ENCODE measurements at places on chromosomes 16 and 17.
A peak's percentile ranks its signal among the peaks of the same experiment; 100 is the strongest.

- DNase-seq, result no peak
Observed at GRCh38 chr17:46935658-46936266, 12.8 kb downstream of the GOSR2 start.

DNA sequence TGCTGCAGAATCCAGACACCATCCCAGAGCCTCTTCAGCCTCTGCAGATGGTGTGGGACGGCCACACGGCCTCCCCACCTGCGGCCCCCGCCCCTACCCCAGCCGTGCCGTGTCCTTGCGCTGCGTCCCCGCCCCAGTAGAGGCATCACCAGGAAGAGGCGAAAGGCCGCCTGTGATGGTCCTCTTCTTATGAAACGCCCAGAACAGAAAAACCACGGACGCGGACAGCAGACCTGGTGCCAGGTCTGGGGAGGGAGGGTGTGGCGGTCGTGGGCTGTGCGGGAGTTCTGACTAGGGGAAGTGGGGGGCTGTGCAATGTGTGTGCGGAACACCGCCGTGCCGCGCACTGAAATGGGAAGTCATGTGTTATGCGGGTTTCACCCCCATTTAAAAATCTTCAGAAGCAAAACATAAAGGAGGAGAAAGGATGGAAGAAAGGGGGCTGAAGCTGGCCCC is 25.5 kb downstream of the ACSF3 start:
- DNase-seq, result no peak

GRCh38 chr17:7636163-7636562 is 6.2 kb downstream of the SHBG start:
- no peak for DNase-seq

- DNase-seq, result no peak
Observed at GRCh38 chr17:50112694-50113093, 17.3 kb downstream of the SAMD14 start.

GRCh38 chr17:49931416-49932137 is 37.4 kb upstream of the DLX4 start:
- no peak for DNase-seq

GRCh38 chr17:15247891-15248529 is 17.1 kb downstream of the PMP22 start:
- DNase-seq, result peak; percentile 70

DNA sequence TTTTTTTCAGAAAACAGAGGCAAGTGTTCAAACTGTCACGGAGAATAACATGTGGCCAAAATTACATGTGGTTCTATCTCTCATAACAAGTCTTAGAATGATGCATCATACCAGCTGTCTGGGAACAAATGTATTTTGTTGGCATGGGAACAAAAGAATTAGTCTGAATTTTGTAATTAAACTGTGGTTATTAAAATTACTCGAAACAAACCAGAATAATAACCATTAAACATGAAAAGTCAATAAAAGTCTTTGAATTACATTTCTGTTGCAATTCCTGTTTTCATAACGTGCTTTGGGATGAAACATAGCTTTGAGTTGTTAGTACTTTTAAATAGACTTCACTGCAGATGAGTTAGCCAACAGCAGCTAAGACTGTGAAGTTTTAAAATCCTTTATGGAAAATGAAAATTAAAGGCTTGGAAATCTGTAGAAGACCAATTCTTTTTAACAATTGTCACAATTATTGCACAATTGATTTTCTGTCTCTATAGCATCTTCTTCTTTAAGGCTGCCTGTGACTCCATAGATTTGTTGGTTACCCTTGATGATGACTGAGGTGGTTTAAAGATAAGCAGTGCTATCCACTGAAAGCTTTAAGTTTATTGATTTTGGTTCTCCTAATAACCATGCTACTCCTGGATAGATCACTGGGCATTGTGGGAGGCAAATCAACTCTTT is 117.9 kb upstream of the AXIN2 start:
- no peak for DNase-seq

- no peak for DNase-seq
Observed at GRCh38 chr16:84119368-84119767, 2.6 kb upstream of the MBTPS1 start.

- no peak for DNase-seq
Observed at GRCh38 chr17:61475726-61476125, 23.5 kb downstream of the TBX4 start.

- DNase-seq, result no peak
Observed at GRCh38 chr17:49616601-49617131, 41.0 kb downstream of the NXPH3 start.

- DNase-seq, result no peak
Observed at GRCh38 chr16:35339337-35339736, 1879.9 kb downstream of the TP53TG3F start.

DNA sequence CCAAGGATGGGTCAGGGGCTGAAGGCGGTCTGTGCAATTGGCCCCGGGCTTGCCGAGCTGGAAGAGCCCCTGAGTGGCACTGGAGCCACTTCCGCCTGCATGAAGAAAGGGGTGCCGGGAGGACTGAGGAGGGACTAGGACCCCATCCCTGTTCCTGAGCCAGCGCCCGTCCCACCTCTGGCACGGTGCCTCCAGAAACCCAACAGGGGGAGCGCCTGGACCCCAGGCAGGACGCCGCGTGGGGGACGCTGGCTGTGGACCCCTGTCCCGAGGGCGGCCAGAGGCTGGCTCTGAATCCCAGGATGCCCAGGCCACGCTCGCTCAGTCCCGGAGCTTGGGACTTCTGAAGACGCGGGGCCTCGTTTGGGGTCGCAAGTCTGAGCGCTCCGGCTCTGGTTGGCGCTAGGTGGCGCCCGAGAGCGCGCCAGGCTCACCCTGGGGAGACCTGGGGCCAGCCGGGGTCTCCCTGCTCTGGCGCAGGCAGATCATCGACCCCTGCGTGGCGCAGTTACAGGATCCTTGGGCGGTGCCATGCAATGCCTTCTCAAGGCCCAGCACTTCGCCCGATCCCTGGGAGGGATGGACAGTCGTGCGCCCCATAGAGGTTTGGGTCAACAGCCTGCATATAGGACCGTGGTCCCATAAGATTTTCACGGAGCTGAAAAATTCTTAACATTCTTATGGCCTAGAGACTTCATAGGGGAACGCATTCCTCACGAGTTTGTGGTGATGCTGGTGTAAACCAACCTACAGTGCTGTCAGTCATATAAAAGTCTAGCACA is 58.5 kb upstream of the CREBBP start:
- peak; percentile 96 for DNase-seq

GRCh38 chr16:73505577-73505976 is 457.6 kb upstream of the ZFHX3 start:
- no peak for DNase-seq

DNA sequence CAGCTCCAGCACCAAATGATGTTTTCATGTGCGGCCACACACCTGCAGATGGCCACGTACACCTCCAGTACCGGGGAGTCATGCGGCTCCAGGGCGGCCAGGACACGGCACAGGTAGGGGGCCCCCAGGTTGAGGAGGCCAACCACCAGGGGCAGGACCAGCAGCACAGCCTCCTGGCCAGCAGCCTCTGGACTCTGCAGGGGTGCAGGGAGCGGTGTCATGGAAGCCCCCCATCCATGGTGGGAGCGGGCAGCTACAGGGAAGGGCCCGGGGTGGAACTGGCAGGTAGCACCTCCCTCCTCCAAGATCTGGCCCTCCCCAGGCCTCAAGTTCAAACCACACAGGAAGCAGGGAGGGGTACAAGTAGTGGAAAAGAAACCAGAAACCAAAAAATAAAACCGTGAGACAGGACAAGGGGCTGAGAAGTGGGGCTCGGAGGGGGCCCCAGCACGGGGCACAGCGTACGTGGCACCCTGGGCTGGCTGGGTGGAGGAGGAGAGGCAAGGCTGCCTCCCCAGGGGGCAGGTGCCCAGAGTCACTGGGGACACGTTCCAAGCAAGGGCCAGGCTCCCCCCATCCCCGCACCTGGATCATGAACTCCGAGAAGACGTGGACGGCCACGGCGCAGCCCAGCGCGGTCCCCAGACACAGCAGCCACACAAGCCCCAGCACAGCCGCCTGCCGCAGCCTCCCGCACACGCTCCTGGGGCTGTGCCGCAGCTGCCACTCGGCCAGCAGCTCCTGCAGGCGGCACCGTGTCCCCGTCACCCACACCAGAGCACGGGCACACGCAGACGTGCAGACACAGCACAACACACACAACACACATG is 7.4 kb downstream of the TMC6 start:
- no peak for DNase-seq

DNA sequence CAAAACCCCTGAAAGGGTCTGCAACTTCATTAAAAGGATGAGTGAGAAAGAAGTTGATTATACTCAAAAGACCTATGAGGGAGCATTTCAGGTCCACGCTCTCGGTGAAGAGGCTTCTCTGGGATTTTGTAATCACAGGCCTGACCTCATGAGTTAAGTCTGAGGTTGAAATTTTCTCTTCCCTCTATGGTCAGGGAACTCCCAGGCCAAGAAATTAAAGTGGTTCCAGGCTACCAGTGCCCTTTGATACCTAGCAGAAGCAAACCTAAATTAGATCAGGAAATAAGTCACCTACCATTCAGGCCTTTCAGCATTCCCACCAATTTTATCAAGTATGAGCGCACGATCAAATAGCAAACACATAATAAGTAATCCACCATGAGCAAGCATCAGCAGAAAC is 27.9 kb downstream of the MBTD1 start:
- no peak for DNase-seq

DNA sequence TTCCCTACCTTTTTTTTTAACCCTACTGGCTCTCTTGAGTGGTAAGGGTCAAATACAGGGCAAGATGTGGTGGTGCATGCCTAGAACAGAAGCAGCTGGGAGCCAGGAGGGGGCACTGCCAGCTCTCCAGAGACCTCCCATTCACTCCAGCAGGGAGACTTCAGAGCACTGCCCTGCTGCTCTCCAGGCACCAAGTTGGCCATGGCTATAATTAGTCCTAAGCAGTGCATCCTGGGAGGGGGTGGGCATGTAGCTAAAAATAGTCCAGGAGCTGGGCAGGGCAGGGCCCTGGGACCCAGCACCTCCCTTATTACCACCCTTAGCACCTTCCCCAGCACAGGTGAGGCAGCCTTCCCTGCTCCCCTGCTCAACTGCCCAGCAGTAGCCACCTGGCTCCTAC is 3.5 kb downstream of the CORO6 start:
- peak; percentile 32 for DNase-seq

GRCh38 chr16:11205065-11205699 is 50.8 kb downstream of the SOCS1 start:
- no peak for DNase-seq

GRCh38 chr16:88550246-88550661 is 19.9 kb upstream of the ZC3H18 start:
- no peak for DNase-seq

DNA sequence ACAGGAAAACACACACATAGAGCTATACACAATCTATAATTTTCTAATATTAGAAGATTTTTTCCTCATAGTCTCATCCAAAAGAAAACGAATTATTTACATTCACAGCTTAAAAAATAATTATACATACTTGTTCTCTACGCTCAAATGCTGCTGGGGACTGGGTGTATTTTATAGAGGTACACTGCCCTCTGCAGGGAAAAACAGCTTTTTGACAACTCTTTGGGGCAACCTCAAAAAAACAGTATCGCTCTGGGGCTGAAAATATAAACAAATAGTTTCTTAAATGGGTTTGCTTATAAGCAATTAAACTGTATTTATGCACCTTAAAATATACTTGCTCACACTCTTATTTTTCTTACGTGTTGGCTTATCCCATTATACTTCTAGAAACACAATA is 261.8 kb upstream of the PSMD7 start:
- DNase-seq, result peak; percentile 27

GRCh38 chr17:67648032-67648905 is 69.5 kb upstream of the NOL11 start:
- DNase-seq, result no peak

GRCh38 chr17:48295362-48296288 is 134.4 kb downstream of the SKAP1 start:
- DNase-seq, result no peak

DNA sequence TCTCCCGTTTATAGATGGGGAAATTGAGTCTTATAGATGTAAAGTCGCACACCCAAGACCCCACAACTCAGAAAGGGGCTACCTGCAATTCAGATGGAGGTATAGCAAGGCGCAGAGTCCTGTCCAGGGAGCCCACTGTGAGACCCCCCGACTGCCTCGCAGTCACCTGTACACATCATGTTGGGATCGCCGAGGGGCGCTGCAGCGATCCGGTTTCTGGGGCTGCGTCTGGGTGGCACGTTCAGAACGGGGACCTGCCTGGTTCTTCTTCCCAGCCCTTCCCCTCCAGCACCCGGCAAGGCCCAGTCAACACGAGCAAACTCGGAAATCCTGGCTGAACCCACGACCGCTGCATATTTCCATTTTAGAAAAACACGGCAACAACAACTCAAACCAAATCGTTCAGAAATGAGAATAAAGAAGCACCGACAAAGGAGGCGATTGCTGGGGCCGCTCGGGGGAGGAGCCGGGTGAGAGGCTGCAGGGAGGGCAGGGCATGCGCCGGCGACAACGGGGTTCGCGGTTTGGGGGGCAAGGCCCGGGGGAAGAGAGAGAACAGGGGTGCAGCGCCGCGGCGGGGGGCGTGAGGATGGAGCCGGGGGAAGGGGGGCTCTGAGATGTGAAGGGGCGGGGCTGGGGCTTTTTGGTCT is 643 bp downstream of the HSDL1 start:
- DNase-seq, result peak; percentile 29

- no peak for DNase-seq
Observed at GRCh38 chr16:84313921-84314320, 19.2 kb downstream of the WFDC1 start.

DNA sequence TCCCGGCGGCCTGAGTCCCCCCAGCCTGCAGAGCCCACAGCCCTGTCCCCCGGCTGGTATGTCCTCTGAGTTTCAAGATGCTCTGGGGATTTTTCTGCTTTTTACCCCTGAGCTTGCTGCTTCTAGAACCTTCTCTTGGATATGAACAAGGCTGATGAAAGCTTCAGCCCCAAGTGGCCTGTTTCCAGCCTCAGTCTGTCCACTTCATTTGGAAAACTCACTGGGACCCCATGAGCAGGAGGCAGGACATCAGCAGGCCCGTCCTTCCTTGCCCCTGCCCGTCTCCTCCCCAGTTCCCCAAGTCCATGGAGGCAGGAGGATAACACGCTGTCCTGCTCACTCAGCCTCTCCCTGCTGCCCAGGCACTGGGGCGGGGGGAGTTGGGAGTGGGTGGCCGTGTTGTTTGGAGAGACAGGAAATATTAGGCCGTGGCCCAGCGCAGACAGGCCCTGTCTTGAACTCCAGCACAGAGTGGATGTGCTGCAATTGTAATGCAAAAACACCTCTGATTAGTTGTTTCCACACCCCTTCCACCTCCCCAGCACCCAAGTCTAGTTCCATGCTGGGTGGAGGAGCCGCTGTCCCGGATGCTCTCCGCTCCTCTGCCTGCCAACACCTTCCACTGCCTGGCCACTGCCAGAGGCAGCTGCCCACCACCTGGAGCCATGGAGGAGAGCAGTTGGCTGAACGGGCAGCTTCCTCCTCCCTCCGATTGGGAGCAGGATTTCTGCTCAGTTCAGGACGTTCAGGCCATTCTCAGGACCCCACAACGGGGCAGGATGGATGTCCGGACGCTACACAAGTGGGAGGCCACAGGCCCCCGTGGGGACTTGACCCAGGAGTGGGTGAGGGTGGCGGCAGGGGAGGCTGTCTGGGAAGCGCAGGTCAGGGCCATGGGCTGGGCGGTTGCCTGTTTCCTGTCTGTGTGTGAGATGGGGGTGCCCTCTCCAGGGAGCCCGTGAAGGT is 216.9 kb upstream of the GSE1 start:
- no peak for DNase-seq
